Activated CD4-positive, alpha-beta memory T cell treated with anti-CD3 and anti-CD28 coated beads, Interleukin-2, amount 10 ng/mL, durations not matched to agents 7 days and 5 days (primary cell): ENCODE measurements at places on chromosomes 13 and 19.

DNA sequence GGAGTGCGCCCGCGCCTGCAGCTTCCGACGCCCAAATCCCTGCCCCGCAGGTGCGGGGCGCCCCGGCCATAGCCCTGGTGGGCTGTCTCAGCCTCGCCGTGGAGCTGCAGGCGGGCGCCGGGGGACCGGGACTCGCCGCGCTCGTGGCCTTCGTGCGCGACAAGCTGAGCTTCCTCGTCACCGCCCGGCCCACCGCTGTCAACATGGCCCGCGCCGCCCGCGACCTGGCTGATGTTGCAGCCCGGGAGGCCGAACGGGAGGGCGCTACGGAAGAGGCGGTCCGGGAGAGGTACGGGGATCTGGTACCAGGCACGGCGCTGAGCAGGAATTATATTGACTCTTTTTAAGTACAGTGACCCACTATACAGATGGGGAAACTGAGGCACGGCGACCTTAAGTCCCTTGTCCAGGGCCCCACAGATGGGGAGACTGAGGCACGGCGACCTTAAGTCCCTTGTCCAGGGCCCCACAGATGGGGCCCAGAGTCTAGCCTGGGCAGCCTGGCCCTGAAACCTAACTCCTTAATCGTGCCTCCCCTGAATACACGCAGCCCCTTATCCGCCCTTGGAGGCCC, 586 bp downstream of the MRI1 start:
- DNase-seq = peak; percentile 41

GRCh38 chr19:56105090-56105701, 15.9 kb downstream of the ZNF787 start:
- DNase-seq = peak; percentile 40

GRCh38 chr19:33641956-33642498, 20.3 kb downstream of the CHST8 start:
- no peak for DNase-seq

GRCh38 chr19:16012552-16012951, 63.7 kb upstream of the TPM4 start:
- DNase-seq = no peak

GRCh38 chr19:2869618-2870017, 2.5 kb downstream of the ZNF556 start:
- DNase-seq = no peak

GRCh38 chr13:110445183-110445582, 116.3 kb downstream of the RAB20 start:
- DNase-seq = no peak

DNA sequence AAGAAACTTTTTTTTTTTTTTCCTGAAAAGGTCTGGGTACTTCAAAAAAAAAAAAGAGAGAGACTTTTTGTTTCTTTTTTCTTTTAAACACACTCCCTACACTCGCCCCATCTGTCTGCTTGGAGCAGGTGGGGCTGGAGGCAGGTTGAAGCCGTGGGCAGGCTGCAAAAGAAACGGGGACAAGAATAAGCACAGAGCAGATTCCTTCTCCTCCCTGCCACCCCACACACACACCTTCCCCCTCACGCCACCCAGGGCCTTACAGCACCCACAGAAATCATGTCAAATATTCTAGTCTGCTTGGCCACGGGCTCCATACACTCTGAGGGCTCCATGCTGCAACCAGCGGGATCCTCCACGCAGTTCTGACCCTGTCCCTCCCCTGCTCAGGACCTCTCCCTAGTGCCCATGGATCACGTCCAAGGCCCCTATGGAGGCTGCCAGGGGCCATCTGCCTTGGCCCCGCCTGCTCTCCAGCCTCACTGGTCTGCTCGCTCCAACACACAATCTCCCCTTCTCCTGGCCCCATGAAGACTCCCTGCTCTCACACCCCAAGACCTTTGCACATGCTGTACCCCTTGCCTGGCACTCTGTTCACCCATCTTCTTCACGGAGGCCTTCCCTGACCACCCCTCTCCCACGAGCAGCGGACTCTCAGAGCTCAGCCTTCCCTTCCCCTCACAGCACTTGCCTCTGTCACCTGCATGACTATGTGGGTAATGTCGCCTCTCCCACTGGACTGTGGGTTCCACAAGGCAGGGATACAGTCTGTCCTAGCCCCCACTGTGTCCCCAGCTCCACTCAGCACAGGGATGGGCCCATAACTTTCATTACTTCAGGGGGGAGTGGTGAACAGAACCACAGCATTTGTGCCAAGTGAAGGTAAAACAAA, 11.4 kb downstream of the AKT2 start:
- no peak for DNase-seq

GRCh38 chr13:50077431-50077830, 62.2 kb downstream of the KCNRG start:
- DNase-seq = no peak

GRCh38 chr19:55676383-55676782, 1.4 kb downstream of the EPN1 start:
- no peak for DNase-seq

GRCh38 chr19:40210889-40211288, 7.3 kb downstream of the TTC9B start:
- no peak for DNase-seq

- no peak for DNase-seq
Measured at GRCh38 chr19:3655402-3656072, 28.9 kb upstream of the CACTIN start.
